ENCODE measurements at places on chromosomes 5 and 9.

DNA sequence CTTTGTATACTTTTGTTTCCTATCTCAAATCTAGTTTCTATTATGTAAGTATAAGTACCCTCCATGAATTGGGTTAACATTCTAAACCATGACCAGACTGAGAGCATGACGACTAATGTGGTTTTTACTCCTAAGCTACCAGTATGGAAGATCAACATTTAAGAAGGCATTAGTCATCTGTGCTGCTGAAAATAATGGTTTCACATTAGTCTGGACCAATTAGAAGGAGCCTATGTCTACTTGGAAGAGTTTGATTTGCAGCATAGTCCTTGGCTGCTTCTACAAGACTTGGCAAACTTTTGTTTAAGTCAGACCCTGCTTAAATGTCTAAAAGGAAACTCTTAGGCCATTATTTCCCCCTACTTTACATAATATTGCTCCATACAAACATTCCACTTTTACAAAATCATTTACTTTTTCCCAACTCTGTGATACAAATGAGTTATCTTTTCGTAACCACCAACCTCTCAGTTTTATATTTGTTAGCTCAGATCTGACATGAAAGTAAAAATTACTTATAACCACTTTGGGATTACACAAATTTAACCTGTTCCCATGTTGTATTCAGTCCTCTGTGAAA, 186.7 kb downstream of the COMMD10 start:
- DNase-seq = no peak

DNA sequence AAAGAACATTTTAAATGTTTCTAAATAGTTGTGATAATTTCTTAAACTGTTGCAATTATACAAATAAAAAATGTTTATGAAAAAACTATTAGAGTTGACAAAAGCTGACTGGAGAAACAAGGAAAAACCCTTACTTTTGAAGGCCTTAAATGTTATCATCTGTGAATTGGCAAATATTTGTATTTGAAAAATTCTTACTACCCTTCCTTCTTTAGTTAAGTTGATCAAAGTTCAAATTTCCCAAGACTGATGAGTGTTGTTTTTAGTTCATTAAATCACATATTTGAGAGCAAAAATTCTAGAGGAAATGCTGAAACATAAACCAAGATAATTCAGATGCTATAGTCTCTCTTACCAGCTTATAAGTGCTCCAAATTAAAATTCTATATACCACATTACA, 2.6 kb upstream of the SLC35D2 start:
- DNase-seq = no peak

DNA sequence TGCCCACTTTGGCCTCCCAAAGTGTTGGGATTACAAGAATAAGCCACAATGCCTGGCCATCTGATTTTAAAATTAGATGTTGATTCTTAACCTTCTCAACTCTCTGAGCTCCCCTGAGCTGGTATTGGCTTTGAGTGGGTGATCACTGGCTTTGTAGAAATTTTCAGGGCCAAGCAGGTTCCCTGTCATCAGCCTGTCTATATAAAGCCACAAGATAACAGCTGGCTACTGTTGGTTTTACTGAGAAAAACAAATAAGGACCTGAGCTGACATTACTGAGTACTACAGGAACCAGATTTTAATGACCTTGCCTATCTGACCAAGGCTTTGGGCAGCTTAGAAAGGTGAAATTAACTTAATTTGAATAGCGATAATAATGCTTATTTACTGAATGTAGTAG, 153.6 kb downstream of the MSX2 start:
- no peak for DNase-seq

- DNase-seq = no peak
Measured at GRCh38 chr5:87069974-87070608, 197.6 kb upstream of the RASA1 start.

DNA sequence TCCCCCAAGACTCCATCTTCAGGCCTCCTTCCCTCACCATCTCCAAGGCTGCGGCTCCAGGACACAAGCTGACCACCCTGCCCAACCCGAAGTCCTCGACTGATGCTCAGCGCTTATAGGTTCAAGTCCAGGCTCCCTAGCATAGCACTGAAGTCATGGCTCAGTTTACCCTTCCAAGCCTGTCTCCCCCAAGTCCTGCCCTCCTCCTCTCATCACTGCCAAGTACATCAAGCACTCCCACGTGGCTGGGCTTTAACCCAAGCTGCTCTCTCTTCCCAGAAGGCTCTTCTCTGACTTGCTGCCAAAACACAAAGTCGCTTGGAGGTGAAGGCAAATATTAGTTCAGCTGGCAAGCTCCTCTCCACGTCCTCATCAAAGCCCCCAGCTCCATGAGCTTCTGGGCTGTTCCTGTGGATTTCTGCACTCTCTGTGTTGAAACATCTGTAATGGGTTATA, 22.1 kb upstream of the MARCHF6 start:
- no peak for DNase-seq

GRCh38 chr9:93236541-93237206, 52.7 kb downstream of the WNK2 start:
- no peak for DNase-seq

GRCh38 chr5:107558823-107559375, 111.8 kb downstream of the EFNA5 start:
- no peak for DNase-seq

Measured in cortex of kidney (tissue), 1 donor.